ENCODE measurements at places on chromosomes 7 and 10.
A peak's percentile ranks its signal among the peaks of the same experiment; 100 is the strongest.

GRCh38 chr7:34902182-34902581, 135.1 kb downstream of the DPY19L1 start:
- DNase-seq, result no peak

- no peak for DNase-seq
These were observed 36.5 kb downstream of the MALSU1 start for GRCh38 chr7:23335621-23336020.

- DNase-seq, result no peak
These were observed 201.8 kb downstream of the FANK1 start for GRCh38 chr10:126098226-126098581.

DNA sequence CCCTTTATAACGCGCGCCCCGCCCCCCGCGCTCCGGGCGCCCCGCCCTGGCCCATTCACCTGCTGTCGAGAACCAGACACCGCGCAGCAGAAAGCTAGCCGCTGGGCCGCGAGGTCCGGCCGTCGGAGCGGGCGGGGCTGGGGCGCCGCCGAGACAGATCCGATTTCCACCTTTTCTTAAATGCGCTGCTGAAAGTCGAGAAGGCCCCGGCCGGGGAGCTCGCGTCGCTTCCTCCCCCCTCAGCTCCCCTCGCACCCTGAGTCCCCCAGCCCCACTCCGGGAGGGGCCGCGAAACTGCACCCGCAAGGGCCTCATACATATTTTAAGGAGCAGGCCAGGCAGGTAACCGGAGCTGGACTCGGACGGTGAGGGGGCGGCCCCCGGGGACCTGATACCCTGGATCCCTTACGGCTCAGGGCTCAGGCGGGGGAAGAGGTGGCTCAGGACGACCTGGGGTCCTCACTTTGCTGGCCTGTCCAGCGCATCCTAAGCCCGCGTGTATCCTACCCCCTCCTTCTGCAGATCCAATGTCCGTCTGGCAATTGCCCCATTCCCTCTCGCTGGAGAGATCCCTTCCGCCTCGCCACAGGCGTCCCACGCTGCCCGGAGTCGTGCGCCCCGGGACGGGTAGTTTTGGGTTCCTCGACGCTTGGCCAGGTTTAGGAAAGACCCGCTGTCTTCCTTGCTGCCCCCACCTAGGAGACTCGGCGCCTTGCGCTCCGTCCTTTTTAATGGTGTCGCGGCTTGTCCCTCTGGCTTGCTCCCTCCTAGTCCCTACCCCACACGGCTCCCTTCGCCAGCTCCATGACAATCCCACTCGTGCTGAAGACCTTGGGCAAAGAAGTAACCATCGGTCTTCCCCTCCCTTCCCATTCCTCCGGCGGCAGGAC, 170.6 kb downstream of the UBE2H start:
- no peak for DNase-seq

GRCh38 chr10:43229208-43230061, 37.4 kb downstream of the RASGEF1A start:
- DNase-seq, result no peak

GRCh38 chr10:97747573-97747972, 10.6 kb downstream of the ZFYVE27 start:
- no peak for DNase-seq

DNA sequence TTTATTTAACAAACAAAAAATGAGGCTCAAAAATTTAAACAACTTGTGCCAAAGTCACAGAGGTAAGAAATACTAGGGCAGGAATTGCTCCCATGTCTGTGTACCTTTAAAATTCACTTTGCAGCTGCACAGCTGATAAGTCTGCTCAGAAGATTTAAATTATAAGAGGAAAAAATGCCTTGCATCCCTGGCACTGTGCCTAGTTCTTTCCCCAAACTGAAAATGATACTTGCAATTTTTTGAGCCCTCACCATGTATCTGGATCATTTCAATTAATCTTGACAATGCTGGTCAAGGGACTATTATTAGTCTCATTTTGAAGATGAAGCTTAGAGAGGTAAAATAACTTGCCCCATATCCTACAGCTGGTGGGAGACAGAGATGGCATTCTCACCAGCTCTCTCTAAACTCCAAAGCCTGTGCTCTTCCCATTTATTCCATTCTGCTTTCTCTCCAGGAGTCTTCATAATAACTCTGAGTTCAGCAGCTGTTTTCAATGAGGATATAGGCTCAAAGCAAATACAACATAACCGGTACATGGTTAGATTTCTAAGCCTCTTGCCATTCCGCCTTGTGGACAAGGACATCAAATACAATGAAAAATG, 350.5 kb upstream of the LRRTM3 start:
- no peak for DNase-seq

GRCh38 chr10:120420421-120420820, 36.6 kb upstream of the PLPP4 start:
- no peak for DNase-seq

DNA sequence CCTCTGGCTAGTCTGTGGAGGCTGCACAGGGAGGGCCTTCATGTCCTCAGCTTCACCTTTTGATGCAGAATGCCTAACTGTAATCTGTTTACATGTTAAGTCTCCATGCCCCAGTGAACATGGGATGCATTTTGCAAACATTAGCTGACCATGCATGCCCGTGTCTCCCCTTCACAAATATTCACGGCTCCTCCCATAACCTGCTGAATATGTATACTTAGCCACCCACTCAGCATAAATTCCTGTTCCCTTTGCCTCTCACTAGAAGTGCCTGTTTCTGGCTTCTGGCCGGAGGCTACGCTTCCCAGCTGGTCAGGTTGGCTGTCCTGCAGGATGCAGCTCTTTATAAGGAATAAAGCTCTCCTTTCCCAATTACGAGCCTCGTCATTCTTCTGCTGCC, 552.7 kb downstream of the DNAJB6 start:
- DNase-seq, result no peak

DNA sequence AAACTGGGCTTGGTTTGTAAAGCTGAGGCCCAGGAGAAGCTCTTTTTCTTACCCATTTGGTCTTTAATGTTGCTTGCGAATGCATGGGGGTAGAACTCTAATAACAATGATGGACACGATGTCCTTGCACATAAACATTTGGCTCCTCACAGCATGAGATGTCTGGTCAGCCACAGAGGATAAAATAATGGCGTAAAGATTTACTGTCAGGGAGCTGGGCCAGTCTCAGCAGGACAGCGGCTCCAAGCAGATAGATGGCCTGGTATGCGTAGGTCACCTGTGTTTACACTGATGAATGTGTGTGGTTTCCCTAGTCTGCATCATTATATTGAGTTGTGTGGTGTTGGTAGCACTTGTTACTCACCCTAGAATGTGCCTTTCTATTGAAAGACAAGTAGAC, 537.4 kb downstream of the CNTNAP2 start:
- DNase-seq, result peak; percentile 78

- DNase-seq, result no peak
These were observed 6.3 kb upstream of the VSIR start for GRCh38 chr10:71779641-71780040.

DNA sequence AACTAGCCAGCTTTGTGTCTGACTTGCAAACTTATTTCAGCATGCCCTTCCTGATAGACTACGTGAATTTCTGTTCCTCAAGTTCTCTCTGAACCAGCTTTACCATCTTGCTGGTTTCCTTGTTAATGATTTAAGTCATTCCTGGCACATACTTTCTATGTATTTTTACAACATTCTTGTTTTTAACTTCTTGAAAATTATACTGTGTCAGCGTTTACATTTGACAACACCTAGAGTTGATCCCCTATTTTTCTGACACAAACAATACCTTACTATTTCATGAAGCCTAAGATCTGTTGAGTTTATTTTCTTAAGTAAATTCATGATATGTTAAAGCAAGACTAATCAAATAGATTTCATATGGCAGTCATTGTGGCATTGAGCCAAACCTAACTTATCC, 686.3 kb downstream of the XPNPEP1 start:
- no peak for DNase-seq

DNA sequence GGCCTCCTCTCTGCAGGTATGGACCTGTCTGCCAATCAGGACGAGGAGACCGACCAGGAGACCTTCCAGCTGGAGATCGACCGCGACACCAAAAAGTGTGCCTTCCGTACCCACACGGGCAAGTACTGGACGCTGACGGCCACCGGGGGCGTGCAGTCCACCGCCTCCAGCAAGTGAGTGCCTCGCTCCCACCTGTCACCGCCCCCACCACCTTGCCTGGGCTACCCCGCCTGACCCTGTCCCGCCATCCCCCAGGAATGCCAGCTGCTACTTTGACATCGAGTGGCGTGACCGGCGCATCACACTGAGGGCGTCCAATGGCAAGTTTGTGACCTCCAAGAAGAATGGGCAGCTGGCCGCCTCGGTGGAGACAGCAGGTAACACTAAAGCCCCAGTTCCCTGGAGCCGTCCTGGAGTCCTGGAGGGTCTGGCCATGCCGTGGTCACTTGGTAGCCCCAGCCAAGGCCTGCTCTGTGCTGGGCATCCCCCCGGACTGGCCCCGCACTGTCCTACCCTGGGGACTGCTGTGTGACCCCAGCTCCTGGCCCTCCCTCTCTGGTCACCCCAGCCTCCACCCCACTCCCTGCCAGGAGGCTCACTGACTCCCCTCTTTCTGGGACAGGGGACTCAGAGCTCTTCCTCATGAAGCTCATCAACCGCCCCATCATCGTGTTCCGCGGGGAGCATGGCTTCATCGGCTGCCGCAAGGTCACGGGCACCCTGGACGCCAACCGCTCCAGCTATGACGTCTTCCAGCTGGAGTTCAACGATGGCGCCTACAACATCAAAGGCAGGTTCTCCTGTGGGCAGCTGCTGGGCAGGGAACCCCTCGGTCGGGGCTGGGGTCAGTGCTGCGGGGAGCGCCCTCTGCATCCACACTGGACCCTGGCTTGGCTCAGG, 178.0 kb downstream of the RNF216 start:
- no peak for DNase-seq

DNA sequence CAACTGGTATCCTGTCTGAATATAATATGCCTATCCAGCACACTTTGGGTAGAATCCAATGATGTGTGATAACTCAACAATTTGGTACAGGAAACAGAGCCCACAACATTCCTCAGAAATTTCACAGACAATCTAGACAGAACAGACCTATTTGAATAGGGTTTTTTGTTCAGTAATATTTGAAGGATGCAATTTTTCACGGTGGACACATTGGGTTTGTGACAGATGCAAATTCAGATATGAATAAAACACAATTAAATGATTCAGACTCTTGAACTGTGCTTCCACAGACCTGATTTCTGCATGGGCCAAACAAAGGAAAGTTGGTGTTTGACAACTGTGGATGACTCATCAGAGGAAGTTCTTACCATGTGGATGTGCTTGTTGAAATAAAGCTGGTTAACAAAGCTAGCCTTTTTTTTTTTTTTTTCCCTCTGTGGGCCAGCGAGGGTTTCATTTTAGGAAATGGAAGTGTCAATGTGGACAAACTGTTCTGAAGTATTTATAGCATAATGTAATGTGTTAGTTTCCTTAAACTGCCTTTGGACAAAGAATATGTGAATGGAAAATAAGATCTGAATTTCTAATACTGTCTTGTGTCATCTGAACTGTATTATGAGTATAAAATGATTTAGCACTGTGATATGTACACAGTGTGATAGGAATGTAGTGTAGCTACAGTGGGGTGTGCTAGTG, 43.2 kb upstream of the FAM133B start:
- no peak for DNase-seq

DNA sequence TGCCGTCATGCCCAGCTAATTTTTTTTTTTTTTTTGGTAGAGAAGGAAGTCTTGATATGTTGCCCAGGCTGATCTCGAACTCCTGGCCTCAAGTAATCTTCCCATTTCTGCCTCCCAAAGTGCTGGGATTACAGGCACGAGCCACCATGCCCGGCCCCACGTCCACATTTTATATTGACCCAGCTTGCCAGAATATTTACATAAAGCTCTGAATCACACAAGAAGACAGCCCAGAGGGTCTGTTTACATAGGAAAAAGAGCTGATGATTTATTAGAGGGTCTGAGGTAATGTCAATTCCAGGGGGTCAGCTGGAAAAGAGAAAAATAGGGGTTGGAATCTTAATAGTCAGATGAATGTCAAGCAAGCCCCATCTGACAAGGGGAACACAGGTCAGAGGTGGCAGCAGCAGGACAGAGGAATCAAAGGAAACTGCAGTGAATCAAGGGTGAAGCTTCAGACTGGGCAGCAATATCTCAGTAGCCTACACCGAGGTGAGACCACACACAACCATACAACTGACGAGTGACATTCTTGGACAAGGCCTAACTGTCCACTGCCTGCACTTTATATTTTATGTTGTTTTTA, 15.8 kb upstream of the SLF2 start:
- DNase-seq, result peak; percentile 57

GRCh38 chr7:149638566-149639320, 134.6 kb downstream of the ZNF467 start:
- no peak for DNase-seq

GRCh38 chr7:91504919-91505318, 240.7 kb downstream of the FZD1 start:
- no peak for DNase-seq

DNA sequence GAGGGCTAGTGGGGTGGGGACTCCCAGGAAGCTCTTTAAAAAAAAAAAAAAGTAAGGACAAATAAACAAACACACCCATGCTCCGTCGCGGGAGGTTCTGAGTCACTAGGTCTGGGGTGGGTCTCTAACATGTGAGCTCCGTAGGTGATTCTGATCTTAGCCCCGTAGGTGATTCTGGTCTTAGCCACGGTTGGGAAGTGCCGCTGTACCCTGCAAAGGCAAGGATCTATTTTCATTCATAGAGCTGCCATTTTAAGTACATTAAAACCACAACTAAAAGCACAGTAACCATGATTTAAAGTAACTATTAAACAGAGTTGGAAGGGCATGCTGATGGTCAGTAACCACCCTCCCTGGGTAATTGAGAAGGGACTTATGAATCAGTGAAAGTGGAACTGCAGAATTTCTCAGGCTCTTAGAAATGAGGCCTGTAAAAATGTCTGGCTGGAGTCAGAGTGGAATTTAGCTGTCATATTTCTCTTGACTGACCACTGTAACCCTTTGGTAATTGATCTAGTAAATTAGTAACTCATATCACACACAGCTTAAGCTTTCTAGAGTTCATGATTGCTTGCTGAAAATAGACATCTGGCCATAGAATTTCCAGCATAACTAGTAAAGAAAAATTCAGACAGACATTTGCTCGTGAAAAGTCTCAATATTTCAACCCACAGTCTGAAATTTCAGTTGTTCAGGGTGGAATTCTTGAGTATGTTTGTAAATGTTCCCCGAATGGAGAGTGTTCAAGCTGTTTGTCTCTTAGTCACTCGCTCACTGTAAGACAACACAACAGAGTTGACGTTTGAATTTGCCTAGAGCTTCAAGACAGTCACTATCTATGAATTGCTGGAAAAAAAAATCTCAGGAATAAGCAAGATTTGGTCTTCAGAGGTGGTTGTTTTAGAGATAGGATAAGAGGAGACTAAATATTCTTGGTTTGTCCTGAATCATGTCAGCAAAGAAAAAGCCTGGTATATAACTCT, 34.2 kb upstream of the TCF7L2 start:
- DNase-seq, result no peak

- DNase-seq, result no peak
These were observed 206.6 kb downstream of the BAMBI start for GRCh38 chr10:28883741-28884423.

GRCh38 chr10:33935350-33935749, 600.9 kb upstream of the NRP1 start:
- DNase-seq, result no peak

- no peak for DNase-seq
These were observed 113.7 kb upstream of the PDLIM1 start for GRCh38 chr10:95404462-95404858.

GRCh38 chr7:155709453-155709852, 65.0 kb downstream of the RBM33 start:
- no peak for DNase-seq

Measured in cerebellar cortex (tissue), 1 donor.